Small intestine (tissue), 16 donors: ENCODE measurements at places on chromosomes 7 and 10.

GRCh38 chr7:123131961-123132360, 67.8 kb downstream of the SLC13A1 start:
- no peak for DNase-seq

DNA sequence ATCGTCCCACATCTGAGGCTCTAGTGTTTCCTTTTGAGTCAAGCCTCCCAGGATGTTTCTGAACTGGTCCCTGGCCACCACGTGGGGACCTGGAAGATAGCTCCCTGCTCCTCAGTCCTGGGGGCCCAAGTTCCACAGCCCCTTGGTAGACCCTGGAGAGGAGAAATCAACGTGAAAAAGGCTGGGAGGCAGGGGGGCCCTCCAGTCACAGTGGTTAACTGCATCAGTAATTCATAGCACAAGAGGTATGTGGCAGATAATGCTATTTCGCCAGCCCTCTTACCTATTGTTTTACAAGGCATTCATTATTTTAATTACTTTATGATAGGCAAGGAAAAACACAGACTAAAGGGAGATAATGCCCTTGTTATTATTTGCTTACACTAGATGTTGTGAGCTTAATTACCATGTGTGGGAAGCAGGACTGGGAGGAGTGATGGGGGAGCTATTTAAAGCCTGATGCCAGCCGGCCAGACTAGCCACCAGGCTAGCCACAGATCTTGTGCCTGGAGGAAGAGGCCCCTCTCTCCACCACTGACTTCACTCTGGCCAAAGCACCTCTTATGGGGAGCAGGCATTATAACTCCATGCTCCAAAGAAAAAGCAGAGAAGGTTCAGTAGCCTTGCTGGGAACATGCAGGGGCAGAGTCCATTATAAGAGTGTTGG, 230.7 kb downstream of the KCNMA1 start:
- peak; percentile 57 for DNase-seq

DNA sequence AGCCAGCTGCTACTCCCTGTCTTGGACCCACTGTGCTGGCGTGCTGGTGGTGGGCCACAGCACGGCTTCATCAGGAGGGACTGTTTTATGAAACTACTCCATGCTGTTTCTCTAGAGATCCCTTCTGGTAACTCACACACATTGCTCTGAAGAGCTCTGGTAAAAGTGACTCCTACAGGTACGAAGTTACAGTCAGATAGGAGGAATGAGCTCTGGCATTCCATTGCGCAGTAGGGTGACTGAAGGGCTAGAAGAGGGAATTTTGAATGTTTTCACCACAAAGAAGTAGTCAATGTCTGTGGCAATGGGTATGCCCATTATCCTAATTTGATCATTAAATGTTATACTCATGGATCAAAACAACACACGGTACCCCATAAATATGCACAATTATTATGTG, 609 bp downstream of the MAT1A start:
- DNase-seq, result no peak

DNA sequence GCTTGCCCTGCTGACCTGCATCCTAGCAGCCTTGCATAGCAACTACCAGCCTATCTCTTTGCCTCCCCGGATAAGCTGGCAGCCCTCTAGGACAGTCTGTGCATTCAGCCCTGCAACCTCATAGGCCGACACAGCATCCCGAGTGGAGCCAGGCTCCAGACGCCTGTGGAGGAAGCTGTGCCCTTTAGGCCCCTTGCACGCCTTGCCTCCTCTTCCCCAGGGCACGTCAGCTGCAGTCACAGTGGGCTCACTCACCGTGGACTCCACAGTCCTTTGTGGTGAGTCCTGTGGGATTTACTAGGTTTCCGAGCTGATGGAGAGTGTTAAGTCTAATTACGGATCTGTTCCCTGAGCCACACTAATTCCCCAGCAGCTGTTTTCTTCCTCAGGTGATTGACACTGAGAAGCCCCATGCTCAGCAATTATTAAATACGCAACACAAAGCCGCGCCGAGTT, 540.0 kb downstream of the TCERG1L start:
- DNase-seq, result no peak

- no peak for DNase-seq
Measured at GRCh38 chr7:71466448-71467145, 334.7 kb downstream of the GALNT17 start.

DNA sequence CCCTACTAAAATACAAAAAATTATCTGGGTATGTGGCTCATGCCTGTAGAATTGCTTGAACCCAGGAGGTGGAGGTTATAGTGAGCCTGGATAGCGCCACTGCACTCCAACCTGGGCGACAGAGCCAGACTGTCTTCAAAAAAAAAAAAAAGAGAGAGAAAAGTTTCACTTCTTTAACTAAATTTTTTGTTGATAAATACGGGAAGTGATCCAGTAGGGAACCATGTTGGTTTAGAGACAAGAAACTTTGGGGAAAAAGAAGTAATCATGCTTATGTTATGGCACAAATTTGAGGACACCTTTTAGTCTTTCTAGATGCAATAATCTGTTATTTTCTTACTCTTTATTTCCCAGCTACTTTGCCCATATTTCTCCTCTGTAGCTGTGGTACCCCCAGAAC, 309.7 kb downstream of the TYW1 start:
- DNase-seq, result no peak

GRCh38 chr10:14008740-14009080, 322.0 kb downstream of the FRMD4A start:
- DNase-seq, result no peak

DNA sequence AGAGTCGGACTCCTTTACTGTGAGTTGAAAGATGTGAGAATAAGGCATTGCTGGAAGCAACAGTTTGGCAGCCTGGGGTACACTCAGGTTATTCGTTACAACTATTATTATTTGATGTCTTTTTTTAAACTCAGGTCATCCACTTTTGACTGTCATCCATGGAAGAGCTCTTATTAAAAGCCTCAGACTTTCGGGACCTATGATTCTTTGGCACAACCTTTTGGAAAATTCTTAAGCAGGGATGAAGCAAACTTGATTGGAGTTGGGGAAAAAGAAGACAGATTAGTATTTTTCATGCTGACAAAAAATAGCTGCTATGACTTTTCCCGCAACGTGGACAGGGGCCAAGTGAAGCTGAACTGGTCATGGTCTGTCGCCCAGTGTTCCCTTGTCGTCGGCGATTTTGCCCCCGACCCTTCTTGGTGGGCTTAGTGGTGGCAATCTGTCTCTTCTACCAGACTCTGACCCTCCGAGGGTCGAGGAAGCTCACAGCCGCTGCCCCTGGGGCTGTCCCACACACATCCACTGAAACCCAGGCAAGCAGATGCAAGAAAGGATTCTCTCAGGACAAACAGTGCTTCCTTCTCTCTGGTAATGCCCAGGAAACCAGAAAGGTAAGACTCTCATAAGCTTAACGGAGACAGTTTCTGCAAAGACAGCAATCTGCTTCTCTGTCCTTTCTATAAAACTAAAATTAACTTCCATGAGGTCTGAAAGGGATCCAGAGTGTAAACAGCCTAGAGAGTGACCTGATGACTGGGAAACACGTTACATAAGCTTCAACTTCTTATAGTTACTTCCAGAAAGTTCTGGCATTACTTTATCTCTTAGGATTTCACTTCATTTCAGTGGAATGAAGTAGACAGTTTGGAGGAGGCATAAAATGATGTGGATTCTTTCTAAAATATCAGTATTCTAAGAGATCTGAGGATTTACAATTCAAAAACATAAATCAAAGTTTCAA, 1.0 kb downstream of the CPED1 start:
- DNase-seq, result no peak
